T47D (cell line): ENCODE measurements at places on chromosomes 5 and 9.

GRCh38 chr9:135419106-135419505 is 60.5 kb upstream of the PPP1R26 start:
- DNase-seq: no peak

DNA sequence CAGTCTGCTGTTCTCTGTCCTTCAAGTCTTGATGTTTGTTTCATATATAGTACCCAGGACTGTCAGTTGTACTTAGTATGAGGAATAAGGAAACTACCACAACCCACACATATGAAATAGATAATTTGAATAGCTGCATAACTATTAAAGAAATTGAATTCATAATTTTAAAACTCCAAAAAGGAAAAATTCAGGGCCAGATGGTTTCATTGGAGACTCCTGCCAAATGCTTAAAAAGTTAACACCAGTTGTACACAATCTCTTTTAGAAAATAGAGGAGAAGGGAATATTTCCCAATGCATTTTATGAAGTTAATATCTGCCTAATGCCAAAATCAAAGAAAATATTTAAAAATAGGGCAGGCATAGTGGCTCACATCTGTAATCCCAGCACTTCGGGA is 24.6 kb upstream of the SPIN1 start:
- DNase-seq: no peak

- DNase-seq: no peak
These were observed 20.5 kb upstream of the TXN start for GRCh38 chr9:110276781-110277180.

DNA sequence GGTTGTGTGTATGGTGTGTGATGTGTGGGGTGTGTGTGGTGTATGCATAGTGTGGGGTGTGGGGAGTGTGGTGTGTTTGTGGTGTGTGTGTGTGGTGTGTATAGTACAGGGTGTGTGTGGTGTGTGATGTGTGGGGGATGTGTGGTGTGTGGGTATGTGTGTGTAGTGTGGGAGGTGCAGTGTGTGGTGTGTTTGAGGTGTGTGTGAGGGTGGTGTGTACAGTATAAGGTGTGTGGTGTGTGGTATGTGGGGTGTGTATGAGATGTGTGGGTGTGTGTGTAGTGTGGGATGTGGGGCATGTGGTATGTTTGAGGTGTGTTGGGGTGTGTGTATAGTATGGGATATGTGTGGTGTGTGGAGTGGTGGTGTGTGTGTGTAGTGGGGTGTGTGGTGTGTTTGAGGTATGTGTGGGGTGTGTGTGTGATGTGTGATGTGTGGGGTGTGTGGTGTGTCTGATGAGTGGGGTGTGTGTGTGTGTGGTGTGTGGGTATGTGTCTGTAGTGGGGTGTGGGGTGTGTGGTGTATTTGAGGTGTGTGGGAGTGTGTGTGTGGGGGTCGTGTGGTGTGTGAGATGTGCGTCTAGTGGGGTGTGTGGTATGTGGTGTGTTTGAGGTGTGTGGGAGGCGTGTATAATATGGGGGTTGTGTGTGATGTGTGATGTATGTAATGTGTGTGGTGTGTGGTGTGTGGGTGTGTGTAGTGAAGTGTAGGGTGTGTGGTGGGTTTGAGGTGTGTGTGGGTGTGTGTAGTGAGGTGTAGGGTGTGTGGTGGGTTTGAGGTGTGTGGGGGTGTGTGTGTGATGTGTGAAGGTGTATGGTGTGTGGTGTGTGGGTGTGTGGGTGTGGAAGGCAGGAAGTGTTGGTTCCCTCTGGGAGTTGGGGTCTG is 8.6 kb downstream of the ECSCR start:
- DNase-seq: no peak

- DNase-seq: no peak
These were observed 532.4 kb downstream of the ANXA1 start for GRCh38 chr9:73683862-73684591.

DNA sequence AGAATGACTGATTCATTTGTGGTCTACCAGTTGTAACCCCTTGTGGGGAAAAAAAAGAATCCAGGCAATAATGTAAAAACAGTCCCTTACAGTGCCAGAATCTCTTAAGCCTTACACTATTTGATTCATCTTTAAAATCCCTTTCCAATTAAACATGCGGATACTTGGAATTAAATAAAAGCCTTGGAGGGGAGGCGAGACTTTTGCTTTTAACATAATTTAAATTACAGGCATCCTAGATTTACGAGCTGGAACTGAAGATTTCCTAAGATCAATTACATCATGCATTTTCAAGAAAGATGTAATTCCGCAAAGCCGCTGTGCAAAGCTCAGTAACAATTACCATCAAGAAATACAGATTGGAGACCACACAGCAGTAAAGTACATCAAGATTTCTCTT is 370.2 kb downstream of the MTRR start:
- no peak for DNase-seq

DNA sequence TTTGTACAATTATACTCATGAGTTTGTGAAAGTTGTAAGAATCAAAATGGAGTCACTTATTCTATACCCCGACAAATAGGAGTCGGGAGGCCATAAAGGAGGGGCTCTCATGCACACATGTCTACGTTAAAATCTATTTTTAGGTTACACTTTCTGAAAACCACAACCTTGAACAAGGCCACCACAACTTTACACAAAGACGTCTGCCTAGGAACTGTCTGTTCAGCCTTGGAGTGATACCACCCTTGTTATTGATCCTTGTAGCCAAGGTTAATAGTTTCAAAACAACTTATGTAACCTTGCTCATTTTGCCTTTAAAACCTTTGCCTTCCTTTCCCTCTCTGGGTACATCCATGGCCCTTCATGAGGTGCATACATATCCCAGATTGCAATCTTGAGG is 4.1 kb upstream of the NDFIP1 start:
- no peak for DNase-seq

GRCh38 chr9:90092508-90092907 is 487.7 kb downstream of the GADD45G start:
- no peak for DNase-seq

- no peak for DNase-seq
These were observed 494 bp upstream of the DOCK2 start for GRCh38 chr5:169636477-169637084.

DNA sequence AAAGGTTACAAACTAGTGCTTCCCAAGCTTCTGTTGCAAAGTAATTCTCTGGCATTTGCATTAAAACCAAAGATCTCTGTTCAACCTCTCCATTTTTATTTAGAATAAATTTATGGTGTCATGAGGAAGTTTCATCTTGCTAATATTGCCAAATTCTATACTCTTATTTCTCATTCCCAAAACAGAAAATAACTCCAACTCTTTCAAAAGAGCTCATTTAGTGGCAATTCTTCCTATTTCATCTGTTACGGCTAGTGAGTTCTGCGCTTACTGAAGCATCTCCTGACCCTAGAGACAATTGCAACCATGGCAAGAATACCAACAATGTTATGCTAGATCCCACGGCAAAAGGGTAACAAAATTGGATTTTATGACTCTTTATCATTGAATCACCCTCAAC is 97.0 kb downstream of the HINT1 start:
- DNase-seq: no peak

- no peak for DNase-seq
These were observed 564.9 kb upstream of the TUSC1 start for GRCh38 chr9:26243029-26243697.

DNA sequence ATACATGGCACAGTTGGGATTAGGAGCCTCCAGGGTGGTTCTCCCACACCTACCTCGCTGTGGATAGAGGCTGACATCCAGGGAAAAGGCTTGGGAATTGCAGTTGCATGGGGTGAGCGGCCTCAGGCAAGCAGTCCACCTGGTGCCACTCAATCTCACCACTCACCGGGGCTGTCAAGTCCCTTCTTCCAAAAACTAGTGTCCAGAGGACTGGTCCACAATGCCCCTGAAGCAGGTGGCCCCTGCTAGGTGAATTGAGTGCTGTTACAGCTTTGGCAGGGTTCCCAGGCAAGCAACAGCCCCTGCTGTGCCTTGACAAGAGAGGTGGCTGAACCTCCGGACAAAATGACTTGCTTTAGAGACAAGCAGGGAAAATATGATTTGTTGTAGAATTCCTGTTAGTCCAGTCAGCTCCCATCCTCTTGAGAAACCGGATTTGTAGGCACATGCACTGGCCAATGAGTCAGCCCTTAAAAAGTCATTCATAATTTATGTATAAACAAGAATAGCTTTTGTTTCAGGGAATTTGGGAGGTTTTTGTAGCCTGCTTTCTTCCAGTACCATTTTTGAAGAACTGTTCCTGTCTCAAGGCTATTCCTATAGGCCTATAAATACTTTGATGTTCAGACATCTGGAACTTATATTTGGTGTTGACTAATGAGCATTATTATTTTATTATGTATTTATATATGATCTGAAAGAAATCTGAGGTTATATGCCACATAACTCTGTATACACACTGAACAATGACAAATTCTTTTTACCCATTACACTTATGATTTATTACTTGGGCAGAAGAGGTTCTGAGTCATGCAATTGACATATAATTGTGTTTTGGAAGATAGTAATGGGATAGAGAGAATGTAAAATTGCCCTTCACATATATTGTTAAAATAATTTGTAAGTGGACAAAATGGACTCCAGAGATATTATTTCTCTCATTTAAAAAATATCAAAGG is 411.1 kb downstream of the ACTL7B start:
- peak; percentile 74 for DNase-seq

DNA sequence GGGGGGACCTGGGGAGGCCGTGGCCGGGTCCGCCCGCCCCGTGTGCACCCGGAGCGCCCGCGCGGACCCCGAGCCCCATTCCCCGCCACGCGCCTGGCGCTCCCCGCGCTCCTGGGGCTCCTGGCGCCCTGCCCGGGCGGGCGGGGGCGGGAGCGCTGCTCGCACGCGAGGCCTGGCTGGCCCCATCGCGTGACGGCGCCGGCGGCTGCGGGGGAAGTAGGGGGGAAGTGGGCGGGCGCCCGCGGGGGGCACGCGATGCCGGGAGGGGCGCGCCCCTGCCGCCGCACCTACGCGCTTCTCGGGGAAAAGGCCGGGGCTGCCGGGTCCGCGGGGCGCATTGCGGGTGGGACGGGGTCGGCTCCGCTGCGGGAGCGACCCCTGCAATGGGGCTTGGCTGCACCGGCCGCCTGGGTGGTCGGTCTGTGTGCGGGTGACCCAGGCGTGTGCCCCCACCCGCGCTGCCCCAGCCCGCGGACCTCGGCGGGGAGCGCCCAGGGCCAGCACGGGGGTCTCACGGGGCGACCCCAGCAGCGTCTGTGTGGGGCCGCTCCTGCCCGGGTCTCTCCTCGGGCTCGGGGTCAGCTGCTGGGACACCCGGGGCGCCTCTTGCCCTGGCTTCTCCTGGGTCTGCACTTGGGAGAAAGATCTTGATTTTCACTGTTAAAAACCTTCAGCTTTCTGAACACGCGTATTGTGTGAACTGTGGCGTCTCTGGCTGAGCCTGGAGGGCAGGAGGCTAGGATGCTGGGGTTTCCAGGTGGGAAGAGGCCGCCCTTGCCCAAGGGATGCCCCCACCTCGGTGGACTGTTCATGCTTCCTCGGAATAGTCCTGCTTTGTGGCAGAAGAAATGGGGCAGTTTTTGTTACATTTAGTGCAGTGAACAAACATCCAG is 52.4 kb downstream of the AHRR start:
- no peak for DNase-seq

GRCh38 chr9:112112941-112113681 is 62.0 kb downstream of the SUSD1 start:
- DNase-seq: peak; percentile 85

- DNase-seq: peak; percentile 37
These were observed 589.1 kb downstream of the MTRR start for GRCh38 chr5:8458038-8458383.

DNA sequence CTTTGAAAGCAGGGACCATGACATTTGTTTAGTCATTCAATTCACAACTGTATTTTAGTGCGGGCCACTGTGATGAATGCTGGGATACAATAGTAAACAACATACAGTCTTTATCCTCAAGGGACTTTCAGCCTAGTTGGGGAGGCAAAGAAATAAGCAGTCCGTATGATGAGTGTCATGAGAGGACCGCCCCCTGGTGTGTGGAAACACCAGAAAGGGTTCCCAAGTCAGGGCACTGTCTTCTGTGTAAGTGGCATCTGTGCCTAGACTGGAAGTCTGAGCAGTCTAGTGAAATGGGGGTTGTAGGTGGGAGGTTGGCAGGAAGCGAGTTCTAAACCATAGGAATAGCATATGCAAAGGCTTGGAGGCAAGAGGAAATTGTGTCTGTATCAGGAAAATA is 6.8 kb downstream of the C9orf43 start:
- no peak for DNase-seq

GRCh38 chr9:89882930-89883361 is 278.1 kb downstream of the GADD45G start:
- DNase-seq: no peak

DNA sequence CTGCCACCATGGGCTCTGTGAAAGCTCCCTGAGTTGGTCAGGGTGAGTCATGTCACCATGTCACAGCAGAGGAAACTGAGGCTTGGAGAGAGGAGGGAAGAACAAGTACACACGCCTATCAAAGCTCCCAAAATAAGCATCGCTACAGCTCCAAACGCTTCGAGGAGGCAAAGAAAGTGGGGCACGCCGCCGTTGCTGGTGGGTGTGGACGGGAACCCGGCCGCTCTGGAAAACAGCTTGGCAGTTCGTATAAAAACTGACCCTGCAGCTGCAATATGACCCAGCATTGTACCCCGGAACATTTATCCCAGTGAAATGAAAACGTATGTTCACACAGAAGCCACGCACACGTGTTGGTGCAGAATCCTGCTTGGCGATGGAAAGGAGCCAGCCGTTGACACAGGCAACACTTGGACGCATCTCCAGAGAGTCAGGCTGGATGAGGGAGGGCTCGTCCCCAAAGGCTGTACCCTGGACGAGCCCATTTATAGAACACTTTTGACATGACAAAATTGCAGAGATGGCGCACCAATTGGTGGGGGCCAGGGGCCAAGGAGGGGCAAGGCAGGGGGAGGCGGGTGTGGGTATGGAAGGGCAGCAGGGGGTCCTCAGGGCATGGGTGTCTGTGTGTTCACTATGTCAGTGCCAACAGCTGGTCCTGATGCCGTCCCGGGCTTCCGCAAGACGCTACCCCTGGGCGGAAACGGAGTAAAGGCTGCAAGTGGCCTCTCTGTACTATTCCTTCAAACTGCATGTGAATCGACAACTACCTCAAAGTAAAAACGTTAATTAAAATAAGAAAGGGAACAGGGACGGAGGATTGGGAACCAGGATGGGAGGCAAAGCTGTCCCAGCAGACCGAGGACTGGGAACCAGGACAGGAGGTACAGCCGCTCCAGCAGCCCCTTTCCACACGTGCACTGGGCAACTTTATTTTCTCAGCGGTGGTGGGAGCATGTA is 173.0 kb downstream of the OLFM1 start:
- DNase-seq: no peak

- peak; percentile 44 for DNase-seq
These were observed 79.8 kb upstream of the SPATA31D4 start for GRCh38 chr9:81848472-81848871.

GRCh38 chr5:100469767-100470166 is 65.4 kb upstream of the FAM174A start:
- DNase-seq: no peak

GRCh38 chr5:67065237-67065636 is 131.4 kb downstream of the CD180 start:
- no peak for DNase-seq

GRCh38 chr9:127973169-127974000 is 7.4 kb downstream of the EEIG1 start:
- no peak for DNase-seq
